Sciatic nerve (tissue), 2 donors: ENCODE measurements at places on chromosomes 7 and 10.

DNA sequence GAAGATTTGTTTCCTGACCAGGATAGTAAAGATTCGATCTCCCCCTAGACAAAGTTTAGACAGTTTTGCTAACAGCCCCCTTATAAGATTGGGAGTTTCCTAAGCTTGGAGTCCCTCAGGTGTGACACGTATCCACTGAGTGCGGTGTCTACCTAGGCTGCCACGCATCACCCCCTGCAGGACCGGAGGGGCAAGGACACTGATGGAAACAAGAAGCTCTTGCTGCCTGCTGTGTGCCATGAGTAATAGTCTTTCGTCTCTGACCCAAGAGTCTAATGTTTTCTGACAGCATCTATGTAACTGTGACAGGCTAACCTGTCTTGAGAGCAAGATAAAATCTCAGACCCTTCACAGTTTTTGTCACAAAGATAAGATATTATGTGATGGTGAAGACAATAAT is 173.5 kb downstream of the SEMA3E start:
- no peak for DNase-seq

- no peak for DNase-seq
These were observed 431.5 kb upstream of the PCDH15 start for GRCh38 chr10:55232553-55232952.

DNA sequence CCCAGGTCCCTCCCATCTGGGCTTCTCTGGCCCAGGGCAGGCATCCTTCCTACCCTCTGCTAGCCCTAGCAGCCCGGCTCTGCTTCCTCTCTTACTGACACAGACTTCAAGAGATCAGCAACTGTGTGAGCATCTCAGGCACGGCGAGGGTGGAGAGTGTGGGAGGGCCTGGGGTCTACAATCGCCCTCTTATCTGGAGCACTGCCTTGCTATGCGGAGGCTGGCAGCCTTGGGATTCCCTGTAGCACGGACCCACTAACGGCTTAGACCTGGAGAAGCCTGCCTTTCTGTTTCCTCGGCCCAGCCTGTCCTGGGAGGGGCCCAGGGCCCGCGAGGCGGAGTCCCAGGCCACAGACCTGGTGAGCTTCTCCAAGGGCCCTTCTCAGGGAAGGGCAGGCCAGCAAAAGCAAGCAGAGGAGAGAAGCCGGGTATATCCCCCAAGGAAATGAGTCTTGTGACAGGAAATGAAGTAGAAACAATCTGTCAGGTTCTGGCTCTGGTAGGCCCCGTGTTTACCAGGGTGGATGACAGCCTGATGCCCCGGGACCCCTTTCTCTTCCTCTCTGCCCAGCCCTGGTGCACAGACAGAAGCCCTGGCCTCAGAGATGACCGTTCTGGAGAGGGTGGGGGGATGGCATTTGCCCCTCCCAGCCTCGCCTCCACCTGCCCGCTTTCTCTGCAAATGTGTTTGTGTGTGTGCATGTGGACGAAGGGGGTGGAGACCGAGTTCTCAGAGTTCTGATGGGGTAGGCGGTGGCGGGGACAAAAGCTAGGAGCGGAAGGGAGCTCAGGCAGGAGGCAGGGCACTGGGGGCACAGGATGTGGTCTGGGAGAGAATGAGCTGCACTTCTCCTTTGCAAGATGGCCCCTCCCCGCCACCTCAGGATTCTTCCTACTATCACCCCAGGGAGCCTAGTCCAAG is 2.5 kb downstream of the LRCH4 start:
- DNase-seq = peak; percentile 80

GRCh38 chr7:1322240-1323110 is 89.8 kb downstream of the UNCX start:
- DNase-seq = no peak

GRCh38 chr10:113003052-113003451 is 53.0 kb downstream of the TCF7L2 start:
- no peak for DNase-seq

- peak; percentile 48 for DNase-seq
These were observed 48.9 kb downstream of the MKI67 start for GRCh38 chr10:128077155-128077875.

- DNase-seq = no peak
These were observed 284 bp downstream of the CXCL12 start for GRCh38 chr10:44384601-44385025.

- no peak for DNase-seq
These were observed 61.3 kb downstream of the PIP4K2A start for GRCh38 chr10:22652988-22653481.

DNA sequence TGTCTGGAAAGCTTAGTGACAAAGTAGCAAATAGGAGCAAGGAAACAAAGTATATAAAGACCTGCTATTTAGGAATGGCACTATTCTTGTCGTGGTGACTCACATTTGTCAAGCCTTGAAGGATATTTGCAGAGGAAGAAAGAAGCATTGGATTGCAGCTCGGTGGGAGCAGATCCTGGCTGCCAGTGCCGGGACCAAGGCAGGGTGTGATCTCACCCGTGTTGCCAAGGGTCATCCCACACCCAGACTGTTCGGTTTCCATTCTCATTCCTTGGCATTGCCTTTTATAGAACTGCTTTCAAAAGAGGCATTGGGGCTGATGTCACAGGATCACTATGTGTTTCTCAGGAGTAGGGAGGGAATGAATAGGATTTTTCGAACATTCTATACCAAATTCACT is 176.2 kb downstream of the GALNT17 start:
- DNase-seq = no peak

DNA sequence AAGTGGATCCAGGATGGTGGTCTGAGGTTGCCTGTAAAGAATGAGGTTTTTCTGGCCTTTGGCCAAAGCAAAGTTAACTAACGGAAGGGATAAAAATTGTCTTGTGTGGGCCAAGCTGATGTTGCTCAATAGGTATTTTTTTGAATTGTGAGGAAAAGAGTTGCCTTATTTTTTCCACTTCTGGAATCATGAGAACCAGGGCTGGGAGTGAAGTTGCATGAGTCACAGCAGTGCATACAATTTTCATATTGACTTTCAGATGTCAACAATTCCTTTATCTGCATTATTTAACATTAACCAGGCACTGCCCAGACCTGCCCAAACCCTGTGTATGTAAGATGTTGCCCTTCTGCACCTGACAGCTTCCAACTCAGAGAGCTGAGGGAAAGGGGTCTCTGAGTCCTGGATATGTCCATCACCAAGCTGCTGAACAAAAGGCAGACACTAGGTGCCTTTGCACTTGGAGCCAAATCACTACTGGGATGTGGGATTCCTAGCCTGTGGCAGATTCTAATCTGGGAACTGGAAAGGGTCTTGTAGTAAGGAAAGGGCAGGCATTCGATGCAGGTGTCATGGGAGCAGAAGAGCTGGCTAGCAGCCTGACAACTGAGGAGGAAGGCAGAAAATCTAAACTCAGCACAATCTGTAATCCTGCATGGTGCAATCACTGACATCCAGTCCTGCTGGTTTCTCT is 52.3 kb upstream of the SLC35B4 start:
- no peak for DNase-seq

DNA sequence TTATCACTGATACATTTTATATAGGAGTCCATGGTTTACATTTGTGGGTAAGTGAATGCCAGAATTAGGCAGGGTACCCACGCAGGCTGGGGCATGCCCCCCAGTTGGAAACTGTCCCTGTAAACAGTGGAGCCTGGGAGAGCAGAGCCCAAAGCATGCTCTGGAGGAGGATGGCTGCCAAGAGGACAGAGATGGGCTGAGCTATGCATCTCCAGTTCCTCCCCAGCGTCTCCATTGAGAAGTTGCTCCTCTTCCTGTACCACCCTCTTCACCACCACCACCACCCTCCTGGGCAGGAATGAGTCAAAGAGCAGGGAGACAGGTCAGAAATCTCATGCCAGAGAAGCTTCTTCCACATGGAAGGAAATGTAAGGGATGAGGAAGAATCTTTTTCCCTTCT is 67.7 kb upstream of the KMT2E start:
- DNase-seq = no peak

GRCh38 chr10:121854809-121855445 is 72.9 kb downstream of the ATE1 start:
- no peak for DNase-seq

- DNase-seq = no peak
These were observed 333.6 kb upstream of the ZNF32 start for GRCh38 chr10:43982250-43982649.

DNA sequence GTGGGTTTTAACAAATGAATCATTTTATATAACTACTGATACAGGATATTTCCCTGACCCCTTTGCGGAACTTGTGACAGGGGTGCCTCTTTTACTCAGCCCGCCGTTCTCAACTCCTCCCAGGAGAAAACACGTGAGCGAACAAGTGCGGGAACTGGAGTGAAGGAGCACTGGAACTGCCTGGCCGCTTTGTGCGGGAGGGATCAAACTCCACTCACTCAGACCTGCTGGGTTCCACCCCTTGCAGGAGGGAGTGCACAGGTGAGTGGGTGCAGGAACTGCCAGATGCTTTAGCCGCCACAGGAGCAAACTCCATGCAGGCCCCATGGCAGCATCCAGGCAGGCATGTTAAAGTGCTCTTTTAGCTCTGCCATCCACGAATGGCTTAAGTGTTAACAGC is 513.4 kb upstream of the GRM3 start:
- no peak for DNase-seq

GRCh38 chr7:114084472-114085312 is 165.9 kb upstream of the PPP1R3A start:
- peak; percentile 68 for DNase-seq

DNA sequence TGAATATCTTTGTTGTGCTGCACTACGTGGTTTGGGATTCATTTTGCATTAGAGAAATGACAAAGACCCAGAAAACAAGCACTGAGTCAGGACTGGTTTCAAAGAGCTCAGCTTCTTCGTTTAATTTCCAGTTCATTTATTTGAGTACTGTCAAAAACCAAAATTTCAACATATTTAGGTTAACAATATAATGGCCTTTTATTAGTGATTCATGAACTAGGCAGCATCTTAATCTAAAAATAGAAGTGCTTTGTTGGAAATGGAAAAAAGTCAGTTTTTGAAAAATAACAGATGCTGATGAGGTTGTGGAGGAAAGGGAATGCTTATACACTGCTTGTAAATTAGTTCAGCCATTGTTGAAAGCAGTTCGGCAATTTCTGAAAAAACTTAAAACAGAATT is 856.4 kb downstream of the LRMDA start:
- DNase-seq = no peak

DNA sequence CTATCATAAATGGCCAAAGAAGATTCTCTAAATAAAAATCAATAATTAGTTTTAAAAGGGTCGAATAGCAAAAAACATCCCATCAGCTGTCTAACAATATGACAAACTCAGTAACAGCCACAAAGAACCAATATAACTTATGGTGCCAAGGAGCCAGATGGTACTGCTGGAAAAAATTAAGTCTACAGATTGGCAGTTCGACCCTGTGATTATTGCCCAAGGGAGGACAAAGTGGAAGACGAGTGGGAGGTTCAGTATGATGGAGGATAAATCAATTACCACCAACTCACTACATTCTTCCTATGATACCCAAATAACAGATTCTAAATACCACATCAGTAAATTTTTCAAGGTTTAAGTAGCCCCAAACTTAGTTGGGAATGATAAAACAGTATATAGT is 49.0 kb downstream of the SKAP2 start:
- DNase-seq = no peak

GRCh38 chr7:155422151-155422550 is 35.8 kb upstream of the EN2 start:
- no peak for DNase-seq

DNA sequence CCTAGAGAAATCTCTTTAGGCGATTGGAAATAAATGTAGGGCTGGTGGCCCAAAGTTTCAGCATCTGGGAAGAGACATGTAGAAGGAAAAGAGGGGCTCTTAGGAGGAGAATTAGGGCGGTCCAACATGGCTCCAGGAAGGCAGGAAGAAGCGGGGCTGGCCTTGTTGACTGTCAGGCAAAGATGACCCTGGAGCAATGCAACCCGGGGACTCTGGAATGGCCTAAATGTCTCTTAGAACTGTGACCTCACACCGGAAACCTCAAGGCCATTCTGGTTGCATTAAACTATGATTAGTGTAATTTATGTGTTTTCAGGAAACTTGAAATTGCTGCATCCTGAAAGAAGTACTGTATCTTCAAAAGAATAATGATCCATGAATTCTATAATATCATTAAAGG is 66.8 kb downstream of the NRP1 start:
- DNase-seq = no peak

- no peak for DNase-seq
These were observed 32.0 kb downstream of the SEMA3A start for GRCh38 chr7:84162584-84162983.

DNA sequence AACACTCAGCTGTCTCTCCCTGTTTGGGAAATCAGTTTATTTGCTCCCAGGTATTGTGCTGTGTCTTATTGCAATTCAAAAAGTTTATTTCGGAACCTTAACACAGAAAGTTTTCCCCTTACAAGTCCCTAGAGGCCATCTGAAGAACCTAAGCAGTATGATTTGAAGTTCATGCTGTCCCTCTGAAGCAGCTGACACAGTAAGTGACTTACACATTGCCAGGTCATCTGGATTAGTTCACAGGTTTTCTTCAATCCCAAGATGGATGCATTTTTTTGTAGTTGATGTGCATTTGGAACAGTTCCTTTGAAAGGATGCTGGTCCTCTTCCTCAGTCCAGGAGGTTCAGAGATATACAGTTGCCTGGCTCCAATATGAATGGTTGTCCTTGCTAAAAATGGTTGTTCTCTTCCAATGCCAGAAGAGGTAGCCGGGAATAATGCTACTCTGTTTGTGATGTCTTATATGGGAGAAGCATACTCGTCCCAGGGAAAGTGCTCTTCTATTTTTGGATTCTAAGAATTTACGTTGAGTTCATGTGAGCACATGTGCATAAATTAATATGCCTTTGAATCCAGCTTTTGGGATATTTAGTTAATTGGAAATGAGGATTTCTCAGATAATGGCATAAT is 183.5 kb upstream of the PHYHIPL start:
- no peak for DNase-seq

DNA sequence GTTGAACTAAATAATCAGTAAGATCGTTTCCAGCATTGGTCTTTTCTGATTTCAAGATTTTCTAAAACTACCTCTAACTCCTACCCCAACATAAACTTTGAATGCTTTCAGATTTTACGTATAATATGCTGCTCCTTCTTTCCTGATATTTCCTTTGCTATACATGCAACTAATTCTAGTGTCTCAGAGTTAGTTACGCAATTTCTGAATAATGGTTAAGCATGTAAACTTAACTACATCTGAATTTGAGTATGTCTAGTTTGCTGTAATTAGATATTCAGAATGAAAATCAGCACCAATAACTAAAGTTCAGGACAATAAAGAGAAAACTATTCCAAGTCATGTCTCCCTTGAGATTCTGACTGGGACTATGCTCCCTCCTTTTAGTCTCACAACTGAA is 71.0 kb downstream of the SEMA3C start:
- no peak for DNase-seq

DNA sequence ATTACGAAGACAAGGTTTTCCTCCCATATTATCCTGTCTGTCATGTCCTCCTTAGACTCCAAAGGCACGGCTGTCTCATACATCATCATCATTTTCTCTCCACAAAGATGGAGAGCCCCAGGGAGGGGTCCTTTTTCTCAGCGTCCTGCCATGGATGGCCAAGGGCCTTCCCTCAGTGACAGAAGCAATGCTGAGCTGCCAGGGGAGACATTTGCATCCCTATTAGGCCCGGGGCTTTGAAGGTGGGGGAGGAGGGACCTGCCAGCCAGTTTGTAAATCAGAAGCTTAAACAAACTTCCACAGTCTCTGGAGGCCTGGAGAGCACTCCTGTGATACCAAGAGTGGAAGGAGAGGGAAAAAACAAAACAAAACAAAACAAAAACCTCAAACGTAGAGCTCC is 112.4 kb upstream of the ADO start:
- DNase-seq = no peak

- no peak for DNase-seq
These were observed 351.4 kb downstream of the MDFIC start for GRCh38 chr7:115273139-115273772.
